ENCODE measurements at places on chromosomes 2 and 18.

DNA sequence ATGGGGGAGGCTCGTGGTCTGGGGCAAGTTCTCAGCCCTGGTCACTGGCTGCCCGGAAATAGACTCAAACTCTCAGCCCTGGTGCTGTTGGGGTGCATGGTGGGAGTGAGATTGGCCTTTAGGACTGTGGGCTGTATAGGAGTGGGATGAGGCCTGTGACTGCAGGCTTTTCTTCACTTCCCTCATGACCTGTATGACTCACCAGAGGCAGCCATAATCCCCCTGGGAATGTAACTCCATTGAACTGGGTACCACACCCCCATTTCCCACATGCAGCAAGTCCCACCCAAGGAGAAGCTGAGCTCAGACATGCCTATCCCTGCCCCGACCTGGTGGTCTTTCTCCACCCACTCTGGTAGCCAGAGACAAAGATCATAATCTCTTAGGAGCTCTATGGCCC is 177.7 kb upstream of the OSR1 start:
- DNase-seq = no peak

GRCh38 chr2:140842110-140842509 is 1288.7 kb downstream of the LRP1B start:
- DNase-seq = no peak

DNA sequence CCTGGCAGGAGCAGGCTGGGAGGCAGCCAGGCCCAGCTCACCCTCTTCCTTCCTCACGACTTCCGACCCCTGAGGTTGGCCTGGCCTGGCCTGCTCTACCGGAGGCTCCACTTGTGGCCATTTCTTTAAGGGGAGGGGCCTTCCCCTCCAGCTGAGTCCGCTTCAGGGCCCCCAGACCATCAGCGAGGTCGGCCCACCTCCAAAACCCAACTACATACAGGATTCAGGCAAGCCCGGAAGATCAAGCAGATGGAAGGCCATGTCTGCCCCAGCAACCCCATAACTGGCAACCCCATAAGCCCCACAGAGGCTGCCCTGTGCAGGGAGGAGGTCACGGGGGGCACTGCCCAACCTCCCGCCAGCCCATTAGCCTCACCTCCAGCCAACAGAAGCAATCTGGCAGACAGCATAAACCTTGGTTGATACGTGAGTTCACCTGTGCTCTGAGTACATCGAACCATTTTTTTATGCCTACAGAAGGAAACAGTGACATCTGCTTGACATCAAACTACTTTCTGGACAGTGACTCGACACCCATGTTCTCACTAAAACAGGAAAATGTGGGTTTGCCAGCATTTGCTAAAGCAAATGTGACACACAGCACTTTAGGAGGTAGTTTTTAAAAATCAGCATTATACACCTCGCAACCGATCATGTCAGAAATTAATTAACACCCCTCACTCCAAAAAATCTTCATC is 98.9 kb downstream of the EIPR1 start:
- no peak for DNase-seq

DNA sequence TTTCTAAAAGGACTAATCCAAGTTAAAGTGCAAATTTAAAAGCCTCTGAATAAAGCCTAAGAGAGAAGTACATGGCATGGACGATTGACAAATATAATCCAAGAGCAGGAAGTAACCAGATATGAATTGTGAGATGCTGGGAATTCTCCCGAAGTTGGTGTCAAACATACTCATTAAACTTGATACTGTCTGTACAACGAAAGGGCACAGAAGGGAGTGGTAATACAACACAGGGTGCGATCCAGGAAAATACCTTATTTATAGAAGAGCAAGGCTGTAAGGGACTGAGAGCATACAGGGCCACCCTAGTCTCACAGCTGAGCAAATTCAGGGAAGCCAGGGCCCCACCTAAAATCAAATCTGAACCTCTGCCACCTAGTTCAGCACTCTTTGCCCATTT is 41.6 kb downstream of the SEMA4F start:
- DNase-seq = no peak

DNA sequence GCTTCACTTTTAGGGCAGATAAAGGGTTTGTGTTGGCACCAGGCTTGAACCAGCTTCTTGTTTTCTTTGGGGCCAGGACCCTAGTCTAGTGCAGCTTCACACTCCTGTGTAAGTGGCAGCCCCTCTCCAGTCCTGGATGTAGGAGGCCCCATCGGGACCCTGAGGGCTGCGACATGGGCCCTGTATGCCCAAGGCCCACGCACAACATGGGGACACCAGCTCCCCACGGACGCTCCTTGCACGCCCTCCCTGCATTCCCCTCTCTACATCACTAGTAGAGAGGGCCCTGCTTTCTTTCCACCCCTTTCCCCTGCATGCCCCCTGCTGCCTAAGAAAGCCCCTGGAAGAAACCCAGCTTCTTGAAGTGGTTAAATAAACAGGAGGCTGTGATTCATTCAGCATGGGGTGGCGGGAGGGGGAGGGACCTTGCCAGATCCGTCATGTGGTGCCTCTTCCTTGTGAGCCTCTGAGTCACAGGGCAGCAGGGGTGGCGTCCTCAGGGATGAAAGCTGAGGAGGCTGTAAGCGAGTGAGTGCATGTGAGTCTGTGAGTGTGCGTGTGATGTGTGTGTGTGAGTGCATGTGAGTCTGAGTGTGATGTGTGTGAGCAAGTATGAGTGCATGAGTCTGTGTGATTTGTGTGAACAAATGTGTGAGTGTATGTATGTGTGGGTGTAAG is 42.5 kb downstream of the COPS8 start:
- DNase-seq = peak; percentile 17

- no peak for DNase-seq
Observed at GRCh38 chr2:3248754-3249475, 128.7 kb downstream of the EIPR1 start.
